ENCODE measurements at places on chromosomes 1 and 21.

DNA sequence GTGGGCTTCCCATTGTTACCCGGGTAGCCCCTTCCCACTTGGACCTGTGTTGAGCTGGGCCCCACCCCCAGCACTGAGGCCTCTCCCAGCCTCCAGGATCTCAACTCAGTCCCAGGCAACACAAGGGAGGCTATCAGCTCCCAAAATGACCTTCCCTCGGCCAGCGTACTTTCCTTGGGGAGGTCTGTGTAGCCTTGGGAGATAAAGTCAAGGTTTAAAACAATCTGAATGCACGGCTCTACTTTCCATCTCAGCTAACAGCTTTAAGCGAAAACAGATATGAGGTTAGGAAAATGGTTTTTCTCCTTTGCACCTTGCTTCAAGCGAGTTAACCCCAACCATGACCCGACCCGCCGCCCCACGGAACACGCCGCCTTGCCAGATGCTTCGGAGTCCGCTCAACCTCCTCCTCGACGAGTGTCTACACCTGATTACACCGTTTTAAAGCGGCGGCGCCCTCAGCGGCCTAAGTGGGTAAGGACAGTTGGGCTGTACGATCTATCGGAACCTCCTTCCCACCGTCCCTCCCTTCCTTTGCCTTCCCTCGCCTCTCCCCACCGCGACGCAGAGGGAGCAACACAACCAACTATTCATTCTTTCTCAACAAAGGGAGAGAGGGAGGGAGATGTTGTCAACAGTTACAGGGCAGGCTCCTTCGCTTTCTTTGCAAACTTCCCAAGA is 1.1 kb downstream of the BCAR3 start:
- peak; percentile 66 for DNase-seq

DNA sequence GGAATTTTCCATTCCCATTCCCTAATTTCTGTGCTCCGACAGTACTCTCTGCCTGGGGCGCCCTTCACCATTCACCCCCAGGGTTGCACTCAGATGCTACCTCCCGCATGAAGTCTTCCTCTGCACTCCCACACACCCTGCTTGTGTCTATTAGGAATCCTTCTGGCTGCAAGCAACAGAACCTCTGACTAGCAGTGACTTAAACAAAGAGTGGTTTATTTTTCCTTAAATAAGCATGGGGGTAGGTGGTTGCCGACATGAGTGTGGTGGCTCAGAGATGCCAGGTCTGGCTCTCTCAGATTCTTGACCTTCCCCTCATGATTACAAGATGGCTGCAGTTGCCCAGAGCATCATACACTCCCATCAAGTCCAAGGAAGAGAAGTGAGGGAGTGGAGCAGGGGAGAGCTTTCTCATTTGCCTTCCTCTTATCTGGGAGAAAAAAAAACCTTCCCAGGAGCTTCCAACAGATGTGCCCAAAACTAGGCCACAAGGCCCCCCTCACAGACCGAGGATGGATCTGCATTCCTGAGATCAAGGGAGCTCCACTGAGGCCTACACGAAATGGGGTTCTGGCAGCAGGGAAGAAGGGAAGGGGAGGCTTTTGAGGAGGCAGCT is 49.6 kb upstream of the LBR start:
- DNase-seq: no peak

DNA sequence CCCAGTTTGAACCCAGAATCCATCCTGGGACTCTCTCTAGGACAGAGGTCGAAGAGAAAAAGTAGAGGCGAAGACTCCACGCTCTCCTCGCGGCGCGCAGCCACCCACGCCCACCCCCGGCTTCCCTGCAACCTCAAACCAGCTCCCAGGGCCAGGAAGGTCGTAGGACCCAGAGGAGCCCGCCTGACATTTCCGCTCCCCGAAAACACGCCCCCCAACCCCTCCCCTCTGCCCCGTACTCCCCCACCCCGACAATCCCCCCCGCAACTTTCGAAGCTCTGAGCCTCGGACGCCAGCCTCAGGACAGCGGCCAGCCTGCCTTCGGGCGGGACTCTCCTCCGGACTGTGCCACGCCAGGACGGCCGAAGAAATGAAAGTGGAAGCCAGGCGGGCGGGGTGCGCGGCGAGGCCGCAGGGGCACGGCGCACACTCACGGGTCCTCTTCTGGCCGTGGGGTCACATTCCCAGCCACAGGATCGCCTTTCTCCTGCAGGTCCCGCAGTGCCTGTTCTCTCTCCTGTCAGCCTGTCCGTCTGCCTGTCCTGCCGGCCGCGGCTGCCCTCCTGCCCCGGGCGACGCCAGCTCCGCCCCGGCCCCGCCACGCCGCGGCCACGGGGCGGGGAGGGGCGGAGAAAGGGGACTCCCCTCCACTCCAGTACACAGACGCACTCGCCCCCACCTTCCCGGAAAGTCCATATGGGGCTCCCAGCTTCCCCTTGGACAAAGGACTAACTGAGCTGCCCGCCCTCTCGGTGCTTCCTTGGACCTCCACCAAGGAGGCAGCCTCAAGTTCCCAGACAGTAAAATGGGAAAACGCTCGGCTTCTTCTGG is at the start of gene MOB3C:
Gene MOB3C, minus strand, starts transcription at position 535 of the 831 bp plus-strand sequence. CDS start 3,490 bp downstream, outside the sequence.
- DNase-seq: no peak

- DNase-seq: no peak
Measured at GRCh38 chr1:214379236-214379970, 98.4 kb downstream of the SMYD2 start.

- peak; percentile 25 for DNase-seq
Measured at GRCh38 chr1:210597555-210598134, 268.9 kb downstream of the HHAT start.

- no peak for DNase-seq
Measured at GRCh38 chr1:145927916-145928643, 796 bp upstream of the RBM8A start.

GRCh38 chr1:205435578-205436573 is 14.0 kb upstream of the LEMD1 start:
- no peak for DNase-seq

GRCh38 chr1:38549191-38549590 is 310.4 kb downstream of the RRAGC start:
- no peak for DNase-seq

DNA sequence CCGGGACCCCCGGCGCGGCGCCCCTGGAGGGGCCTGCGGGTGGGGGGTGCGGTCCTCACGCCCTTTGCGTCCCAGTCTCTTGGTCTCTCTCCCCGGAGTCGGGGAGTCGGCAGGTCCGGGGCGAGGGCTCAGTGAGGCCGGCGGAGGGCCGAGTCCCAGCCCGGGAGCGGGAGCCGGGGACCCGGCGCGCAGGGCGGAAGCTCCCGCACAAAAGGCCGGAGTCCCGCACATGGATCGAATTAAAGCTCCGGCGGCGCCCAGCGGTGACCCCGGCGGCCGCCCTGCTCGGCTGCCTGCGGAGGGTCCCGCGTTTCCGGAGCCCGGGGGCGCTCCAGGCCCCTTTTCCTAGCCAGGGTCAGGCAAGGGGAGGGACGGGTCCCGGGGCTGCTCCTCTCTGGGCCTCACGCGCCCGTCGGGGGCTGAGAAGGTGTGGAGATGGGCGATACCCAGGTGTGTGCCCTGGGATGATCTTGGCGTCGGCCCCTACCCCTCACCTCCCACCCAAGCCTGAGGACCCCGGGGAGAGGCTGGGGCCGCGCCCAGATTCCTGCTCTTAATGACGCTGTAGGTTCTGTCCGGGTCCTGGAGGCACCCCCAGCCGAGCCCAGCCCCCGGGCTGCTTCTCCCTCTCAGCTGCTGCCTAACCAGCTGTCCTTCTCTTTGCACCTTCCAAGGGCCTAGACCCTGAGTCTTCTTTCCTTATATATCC is 512 bp downstream of the FBLIM1 start:
- no peak for DNase-seq

GRCh38 chr1:163472651-163473248 is 151.0 kb downstream of the NUF2 start:
- no peak for DNase-seq

DNA sequence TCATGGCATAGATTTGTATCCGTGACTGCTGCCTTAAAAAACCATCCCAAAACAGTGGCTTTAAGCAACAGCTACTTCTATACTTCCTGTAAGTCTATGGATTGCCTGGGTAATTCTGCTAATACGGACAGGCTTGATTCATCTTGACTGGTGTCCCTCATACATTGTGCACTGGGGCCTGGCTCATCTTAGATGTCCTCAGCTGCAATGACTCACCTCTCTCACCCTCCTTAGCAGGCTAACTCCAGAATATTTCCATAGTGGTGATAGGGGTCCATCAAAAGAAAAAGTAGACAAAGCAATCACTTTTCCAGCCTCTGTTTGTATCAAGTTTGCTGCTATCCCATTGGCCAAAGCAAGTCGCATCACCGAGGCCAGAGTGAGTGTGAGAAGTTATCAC is 409.1 kb upstream of the KAZN start:
- no peak for DNase-seq

DNA sequence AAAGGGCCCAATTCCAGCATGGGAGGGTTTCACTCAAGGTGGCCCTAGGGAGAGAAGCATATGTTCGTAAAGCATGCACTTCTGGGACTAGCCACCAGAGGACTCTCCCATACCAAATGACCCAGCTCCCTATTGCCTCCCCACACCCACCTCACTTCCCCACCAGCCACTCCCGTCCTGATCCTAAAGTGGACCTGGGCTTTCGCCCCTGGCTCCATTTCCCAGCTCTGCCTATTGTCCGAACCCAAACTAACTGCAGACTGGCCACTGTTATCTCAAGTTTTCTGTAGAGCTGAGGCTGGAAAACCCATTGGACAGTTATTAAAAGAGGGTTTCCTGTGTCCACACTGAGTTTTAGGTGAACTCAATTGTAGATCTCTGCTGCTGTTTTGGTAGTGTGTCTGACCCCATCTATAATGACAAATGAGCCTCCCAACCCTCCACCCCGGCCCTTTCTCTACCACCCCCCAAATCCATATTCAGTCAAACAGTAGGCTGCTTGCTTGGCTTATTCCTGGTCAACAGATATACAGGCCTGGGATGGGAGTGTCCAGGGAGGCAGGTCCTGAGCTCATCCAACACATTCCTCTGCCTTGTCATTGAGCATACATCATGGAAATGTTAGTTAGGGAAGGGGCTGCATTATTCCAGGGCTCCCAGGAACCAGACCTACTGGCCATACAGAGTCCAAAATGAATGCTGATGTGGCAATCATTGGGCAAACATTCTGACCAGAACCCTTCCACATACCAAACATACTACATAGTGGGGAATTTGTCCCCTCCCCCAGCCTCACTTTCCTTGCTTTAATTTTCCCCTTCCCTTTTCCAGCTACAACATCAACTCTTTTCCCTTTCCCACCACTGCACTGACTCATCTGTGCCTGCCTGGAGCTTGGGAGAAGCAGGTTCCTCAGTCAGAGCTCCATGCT is 59.2 kb downstream of the ABCA4 start:
- no peak for DNase-seq

DNA sequence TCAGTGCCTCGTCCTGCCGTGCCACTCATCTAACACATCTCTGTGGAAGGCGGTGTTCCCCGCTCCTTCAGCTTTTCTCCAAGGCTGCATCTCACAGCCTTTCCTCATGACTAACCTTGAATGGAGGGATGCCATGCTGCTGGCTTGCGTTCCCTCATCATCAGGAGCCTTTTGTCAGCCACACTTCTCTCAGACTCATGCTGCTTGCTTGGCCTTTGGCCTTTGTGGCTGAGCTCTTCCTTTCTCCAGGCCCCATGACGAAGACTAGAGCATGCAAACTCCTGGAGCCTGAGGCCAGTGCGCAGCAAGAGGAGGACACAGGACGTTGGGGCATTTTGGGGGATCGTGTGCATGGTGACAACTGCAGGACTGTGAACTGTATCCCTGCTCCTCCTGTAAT is 70.8 kb downstream of the SYT2 start:
- DNase-seq: no peak

- no peak for DNase-seq
Measured at GRCh38 chr1:188669728-188670382, 1807.8 kb downstream of the BRINP3 start.

DNA sequence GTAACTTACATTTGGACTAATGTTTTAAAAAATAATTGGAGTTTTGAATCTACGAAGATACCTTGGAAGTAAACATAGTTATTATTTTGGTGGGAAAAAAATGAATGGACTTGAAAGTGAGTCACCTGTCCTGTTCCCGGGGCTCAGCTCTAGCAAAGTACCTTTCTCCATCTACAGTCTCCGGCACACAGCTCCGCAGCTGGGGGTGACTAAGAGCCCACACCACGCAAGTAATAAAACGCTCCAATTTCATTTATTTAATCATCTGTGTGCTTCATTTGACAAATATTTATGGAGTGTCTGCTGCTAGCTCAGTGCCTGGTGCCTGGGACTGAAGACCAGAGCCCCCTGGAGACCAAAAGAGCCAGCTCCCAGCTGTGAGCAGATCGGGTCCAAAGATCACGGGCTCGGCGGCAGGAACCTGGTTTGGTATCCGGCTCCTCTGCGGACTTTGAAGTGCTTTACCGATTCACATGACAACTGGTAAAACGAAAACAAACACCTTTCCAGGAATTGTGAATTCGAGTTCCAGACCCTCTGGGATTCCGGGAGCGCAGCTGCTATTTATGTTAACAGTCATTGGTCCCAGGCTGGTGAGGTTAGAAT is 1.7 kb upstream of the RIPK4 start:
- no peak for DNase-seq

DNA sequence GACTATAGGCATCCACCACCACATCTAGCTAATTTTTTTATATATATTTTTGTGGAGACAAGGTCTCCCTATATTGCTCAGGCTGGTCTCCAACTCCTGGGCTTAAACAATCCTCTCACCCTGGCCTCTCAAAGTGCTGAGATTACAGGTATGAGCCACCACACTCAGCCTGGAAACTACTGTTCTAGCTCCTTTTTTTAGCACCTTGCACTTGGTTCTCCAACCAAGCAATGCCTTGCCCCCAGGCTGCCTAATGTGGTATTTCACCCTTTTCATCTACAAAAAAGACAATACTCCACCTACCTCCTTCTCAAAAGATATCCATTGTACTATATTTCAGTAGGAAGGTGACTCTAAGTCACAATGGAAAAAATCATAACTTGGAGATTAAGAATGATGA is 6.7 kb downstream of the ARNT start:
- DNase-seq: no peak

- no peak for DNase-seq
Measured at GRCh38 chr1:115782571-115783281, 14.2 kb upstream of the CASQ2 start.

DNA sequence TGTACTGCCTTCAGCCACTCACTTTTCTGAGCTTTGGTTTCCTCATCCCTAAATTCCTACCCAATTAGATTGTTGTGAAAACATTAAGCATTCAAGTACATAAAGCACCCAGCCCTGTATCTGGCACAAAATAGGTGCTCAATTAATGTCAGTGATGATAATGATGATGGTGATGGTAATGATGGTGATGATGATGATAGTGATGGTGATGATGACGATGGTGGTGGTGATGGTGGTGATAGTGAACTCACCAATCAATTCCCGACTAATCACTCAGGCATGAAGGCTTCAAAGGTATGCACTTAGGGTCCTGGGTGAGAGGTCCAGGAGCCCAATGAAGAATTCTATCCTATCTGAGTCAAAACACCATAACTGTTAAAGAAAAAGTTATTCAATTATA is 383.5 kb downstream of the MATN1 start:
- DNase-seq: no peak

GRCh38 chr1:37622131-37622530 is 12.6 kb downstream of the RSPO1 start:
- no peak for DNase-seq

- DNase-seq: no peak
Measured at GRCh38 chr1:41161846-41162245, 80.3 kb downstream of the SCMH1 start.

GRCh38 chr1:5509664-5510452 is 482.4 kb downstream of the NPHP4 start:
- no peak for DNase-seq

GRCh38 chr1:12078575-12078937 is 15.5 kb downstream of the TNFRSF8 start:
- DNase-seq: no peak

All from brain pericyte (primary cell).